ENCODE measurements at places on chromosomes 2 and 18.

- DNase-seq = peak; percentile 61
These were observed 66.2 kb downstream of the ACVR2A start for GRCh38 chr2:147910990-147911473.

GRCh38 chr18:26803643-26804042 lies 61.9 kb downstream of the AQP4 start:
- peak; percentile 12 for DNase-seq

GRCh38 chr18:24543795-24544498 lies 83.5 kb downstream of the HRH4 start:
- DNase-seq = peak; percentile 11

- no peak for DNase-seq
These were observed 30.3 kb downstream of the DNAH6 start for GRCh38 chr2:84546551-84546950.

GRCh38 chr18:616380-616995 lies 19.7 kb downstream of the CLUL1 start:
- peak; percentile 77 for DNase-seq

- DNase-seq = peak; percentile 64
These were observed 34.0 kb downstream of the LOXHD1 start for GRCh38 chr18:46622999-46623398.

GRCh38 chr2:182207049-182207746 lies 219.6 kb downstream of the PDE1A start:
- DNase-seq = no peak

- DNase-seq = no peak
These were observed 3.9 kb downstream of the CTLA4 start for GRCh38 chr2:203871371-203871983.

DNA sequence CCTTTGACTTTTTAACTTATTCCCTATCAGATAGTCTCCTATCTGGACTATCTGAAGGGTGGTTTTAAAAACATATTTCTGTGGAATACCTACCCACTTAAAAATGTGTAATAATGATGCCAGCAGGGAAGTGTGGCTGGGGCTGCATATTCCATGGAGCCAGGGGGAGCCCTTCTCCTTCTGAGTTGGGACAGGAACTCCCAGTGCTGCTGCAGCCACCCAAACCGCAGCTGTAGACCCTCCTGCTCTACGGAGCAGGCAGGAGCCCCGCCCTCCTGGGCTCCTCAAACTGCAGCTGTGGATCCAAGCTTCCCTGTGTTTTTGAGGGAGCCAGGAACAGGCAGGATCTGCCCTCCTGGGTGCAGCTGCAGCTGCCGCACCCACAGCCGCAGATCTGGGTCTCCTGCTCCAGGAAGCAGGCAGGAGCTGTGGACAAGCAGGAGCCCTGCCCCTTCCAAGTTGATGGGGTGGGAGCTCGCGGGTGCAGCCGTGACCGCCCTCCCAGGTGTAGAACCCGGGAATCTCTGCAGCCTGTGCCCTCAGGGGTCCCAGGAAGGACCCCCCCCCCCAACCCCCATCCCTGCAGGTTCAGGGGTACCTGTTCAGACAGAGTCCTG lies 57.8 kb downstream of the PDK1 start:
- DNase-seq = no peak

- no peak for DNase-seq
These were observed 30.7 kb downstream of the FSHR start for GRCh38 chr2:49123600-49123999.

- DNase-seq = no peak
These were observed 123.4 kb upstream of the PDE1A start for GRCh38 chr2:182550234-182550633.

GRCh38 chr2:231190531-231191197 lies 7.8 kb upstream of the ARMC9 start:
- DNase-seq = no peak

DNA sequence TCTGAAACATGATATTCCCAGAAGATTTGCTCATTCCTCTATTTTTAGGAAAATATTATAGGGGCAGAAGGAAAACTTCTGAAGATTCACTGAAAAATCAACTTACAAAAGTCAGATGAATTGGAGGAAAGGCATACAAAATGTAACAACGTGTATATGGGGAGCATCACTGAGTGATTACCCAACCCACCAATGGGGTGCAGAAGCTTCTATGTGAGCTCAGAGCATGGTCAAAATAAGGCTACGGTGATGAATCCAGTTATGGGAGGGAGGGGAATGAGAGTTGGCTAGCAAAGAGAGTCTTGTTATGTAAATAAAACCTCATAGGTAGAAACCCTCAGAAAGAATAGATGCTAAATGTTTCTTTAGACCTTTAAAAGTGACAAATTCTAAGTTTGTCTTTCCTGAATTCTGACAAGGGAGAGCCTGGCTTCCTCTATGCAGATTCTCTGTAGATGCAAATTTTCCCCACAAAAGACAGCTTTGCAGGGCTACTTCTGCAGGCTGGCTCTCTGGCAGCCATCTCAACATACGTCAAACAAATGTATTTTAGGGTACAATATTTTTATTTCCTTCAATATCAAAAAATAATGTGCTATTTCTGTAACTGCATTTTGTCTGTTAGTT lies 171.4 kb upstream of the NDUFV2 start:
- no peak for DNase-seq

GRCh38 chr2:30886080-30886479 lies 78.8 kb upstream of the CAPN13 start:
- DNase-seq = no peak

GRCh38 chr2:3112131-3112530 lies 265.5 kb downstream of the EIPR1 start:
- DNase-seq = no peak

GRCh38 chr2:235639428-235639773 lies 145.6 kb downstream of the AGAP1 start:
- peak; percentile 22 for DNase-seq

DNA sequence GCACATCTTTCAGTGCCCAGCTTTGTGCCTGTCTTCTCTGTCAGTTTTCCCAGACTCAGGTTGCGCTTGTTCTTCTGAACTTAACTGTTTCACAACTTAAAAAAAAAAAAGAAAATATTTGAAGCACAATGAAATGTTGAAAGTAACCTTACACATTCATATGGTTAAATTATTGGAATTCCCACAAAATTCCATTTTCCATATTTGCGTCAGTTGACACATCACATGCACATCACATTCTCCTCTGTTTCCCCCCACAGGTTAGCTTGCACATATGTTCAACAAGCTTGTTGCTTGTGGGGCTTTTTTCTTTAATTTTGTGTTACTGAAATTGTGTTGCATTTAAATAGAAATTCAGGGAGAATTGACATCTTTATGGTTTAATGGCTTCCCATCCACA lies 8.3 kb downstream of the MYO1B start:
- no peak for DNase-seq

GRCh38 chr2:206368484-206368883 lies 74.8 kb upstream of the ADAM23 start:
- no peak for DNase-seq

DNA sequence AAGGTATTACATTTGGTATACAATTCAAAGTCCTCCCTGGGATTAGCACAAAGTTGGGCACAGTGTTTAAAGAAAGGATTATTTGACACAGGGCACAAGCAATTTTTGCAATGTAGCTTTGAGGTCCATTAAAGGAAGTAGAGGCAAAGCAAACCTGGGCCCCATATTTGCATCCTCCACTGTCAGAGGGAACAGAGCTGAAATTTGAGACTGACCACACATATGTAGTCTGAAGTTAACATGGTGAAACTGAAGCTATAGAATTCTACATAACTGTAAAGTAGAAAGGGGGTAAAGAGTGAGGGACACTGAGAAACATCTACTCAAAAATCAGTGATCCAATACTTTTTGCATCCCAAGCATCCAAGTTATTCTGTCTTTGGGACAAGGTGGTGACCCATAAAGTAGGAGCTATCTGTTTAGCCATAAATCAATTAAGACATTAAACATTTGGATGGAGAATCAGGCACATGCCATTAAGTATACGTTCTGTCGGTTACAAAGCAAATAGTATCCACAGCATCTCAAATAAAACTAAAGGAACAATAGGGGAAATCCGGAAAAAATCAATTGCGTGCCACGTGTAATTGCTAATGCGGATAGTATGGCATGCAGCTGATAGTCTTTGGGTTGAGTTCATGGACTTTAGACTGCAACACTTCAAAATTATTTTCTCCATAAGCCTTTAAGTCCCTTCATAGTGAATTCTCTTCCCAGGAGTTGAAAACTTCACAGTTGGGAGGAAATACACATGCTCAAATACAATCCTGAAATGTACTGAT lies 72.6 kb downstream of the PLEKHM3 start:
- DNase-seq = no peak

Measured in NCI-H524 (cell line).